NCI-H2107 (cell line): ENCODE measurements at places on chromosomes 3 and 15.
A peak's percentile ranks its signal among the peaks of the same experiment; 100 is the strongest.

DNA sequence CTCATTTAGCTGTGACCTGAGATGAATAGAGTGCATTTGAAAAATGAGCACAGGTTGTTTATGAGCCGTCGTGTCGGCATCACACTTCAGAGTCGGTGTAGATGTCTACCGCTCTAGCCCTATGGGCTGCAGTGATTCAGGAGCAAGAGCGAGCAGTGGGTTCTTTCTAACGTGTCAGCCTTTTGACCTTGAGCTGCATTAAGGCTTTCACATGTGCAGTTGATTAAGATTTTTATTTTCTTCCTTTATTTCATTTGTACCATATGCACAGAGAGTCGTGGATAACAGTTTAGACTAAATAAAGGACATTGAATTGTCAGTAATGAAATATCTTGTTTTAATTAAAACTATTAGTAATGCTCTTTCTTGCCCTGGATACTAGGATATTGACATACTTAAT lies 368.2 kb downstream of the PTPRG start:
- no peak for DNase-seq

- no peak for DNase-seq
Observed at GRCh38 chr3:21017115-21017852, 733.7 kb downstream of the ZNF385D start.

DNA sequence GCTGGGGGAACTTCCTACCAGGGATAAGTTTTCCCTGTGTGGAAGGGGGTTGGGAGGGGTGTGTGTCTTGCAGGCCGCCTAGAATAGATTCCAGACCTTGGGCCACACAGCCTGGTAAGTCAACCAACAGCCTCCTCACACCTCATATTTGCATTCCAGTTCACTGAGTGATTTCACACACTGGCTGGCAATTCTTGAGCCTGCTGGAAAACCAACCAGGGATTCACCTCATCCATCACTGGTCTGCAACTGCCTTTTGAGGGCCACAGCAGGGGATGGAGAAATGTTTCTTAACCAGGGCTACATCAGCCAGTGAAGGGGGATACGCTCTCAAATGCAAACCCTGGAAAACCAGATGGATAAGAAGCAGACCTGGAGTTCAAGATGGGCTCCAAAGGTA lies 2.0 kb downstream of the FSTL1 start:
- DNase-seq = no peak

DNA sequence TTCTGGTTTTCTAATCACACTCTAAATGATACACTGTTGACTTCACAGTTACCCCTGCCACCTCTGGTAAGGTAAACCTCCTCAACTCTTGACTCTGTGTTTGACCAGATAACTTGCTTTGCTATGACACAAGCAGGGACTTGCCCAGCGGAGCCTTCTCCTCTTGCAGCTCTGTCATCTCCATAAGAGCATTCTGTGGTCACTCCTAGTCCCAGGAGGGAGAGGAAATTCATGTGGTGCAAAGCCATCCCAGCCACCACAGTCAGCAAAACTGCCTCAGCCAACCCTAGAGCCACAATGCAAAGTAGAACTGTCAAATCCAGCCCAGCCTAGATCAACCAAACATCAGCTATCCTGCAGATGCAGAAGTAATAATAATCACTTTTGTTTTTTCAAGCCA lies 144.7 kb upstream of the GADL1 start:
- no peak for DNase-seq

DNA sequence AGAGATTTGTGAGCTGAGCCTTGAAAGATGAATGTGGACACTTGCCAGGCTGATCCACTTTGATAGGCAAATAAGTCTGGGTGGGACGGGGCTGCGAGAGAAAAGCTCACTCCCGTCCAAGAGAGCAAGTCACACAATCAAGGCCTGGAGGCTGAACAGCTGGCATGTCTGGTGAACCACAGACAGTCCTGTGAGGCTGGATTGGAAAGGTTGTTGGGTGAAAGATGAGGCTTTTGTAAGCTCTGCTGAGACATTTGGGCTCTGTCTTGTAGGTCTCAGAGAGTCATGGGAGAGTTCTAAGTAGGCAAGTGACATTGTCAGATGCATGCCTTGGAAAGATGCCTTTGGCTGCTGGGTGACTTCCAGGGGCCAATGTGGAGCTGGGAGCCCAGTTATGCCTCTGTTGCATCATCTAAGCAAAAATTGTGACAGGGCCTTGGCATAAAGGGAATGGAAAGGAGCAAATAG lies 38.5 kb downstream of the RPLP1 start:
- DNase-seq = no peak

GRCh38 chr3:152050903-152051302 lies 177.5 kb downstream of the SUCNR1 start:
- no peak for DNase-seq

GRCh38 chr3:194141415-194142155 lies 5.6 kb downstream of the HES1 start:
- peak; percentile 94 for DNase-seq

DNA sequence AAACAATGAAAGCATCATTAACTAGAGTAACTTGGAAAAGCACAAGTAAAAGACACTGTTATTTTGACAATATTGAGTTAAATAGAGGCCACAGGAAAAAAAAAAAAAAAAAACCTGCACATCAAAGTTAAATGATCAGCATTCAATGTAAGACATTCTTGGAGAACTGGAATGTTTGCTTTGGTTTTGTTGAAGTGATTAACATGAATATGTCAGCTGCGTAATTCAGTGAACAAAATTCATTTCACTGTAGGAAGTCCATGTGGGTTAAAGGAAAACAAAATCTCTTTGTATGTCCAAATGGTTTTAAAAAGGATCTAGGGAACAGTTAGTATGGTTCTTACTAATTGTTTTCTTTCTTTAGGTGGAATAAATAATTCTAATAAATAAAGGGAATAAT lies 252.8 kb upstream of the CNTN6 start:
- DNase-seq = no peak

GRCh38 chr3:170259907-170260306 lies 37.7 kb downstream of the PRKCI start:
- no peak for DNase-seq

- DNase-seq = no peak
Observed at GRCh38 chr3:138271189-138271794, 58.4 kb downstream of the NME9 start.

- DNase-seq = no peak
Observed at GRCh38 chr3:69384326-69384725, 1.6 kb downstream of the FRMD4B start.

DNA sequence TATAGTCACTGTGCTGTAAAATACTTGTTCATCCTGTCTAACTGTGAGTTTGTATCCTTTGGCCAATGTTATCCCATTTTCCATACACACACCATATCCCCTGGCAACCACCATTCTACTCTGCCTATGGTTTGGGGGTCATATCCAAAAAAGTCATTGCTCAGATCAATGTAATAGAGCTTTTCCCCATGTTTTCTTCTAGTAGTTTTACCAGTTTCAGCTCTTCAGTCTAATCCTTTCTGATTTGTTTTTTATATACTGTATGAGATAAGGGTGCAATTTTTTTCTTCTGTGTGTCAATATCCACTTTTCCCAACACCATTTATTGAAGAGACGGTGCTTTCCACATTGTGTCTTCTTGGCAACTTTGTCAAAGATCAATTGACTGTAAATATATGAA lies 14.0 kb upstream of the DLG1 start:
- no peak for DNase-seq

DNA sequence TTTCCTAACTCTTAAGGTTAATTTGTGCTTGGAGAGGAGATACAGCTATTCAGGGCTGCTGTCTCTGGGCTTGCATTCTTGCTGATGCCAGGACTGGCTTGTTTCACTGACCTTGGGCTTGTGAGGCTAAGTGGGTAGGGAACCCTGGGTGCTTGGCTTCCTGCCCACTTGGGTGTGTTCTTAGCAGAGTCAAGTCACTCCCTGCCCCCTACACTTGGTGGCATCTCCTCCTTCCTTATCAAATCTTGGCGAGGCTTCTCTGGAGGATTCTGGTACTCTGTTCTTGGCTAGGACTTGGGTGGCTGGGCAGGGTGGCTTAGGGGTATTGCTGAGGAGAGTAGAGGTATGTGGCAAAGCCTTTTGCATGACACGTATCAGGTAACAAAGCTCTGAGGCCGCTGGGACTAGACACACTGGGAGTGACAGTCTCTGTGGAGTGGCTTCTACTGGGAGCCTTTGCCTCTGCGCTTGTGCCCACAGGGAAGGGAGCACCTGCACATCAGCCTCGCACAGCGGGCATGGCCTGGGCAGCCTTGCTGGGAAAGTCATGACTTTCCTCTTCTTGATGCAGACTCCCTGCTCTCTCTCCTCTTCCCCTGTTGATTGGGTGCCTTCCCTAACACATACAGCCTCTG lies 41.8 kb downstream of the CHCHD6 start:
- no peak for DNase-seq
